Motor neuron (in vitro differentiated cells): ENCODE measurements at places on chromosomes 3 and 15.
A peak's percentile ranks its signal among the peaks of the same experiment; 100 is the strongest.

GRCh38 chr3:183460081-183461055 is 31.9 kb upstream of the MCF2L2 start:
- ATAC-seq = peak; percentile 43

DNA sequence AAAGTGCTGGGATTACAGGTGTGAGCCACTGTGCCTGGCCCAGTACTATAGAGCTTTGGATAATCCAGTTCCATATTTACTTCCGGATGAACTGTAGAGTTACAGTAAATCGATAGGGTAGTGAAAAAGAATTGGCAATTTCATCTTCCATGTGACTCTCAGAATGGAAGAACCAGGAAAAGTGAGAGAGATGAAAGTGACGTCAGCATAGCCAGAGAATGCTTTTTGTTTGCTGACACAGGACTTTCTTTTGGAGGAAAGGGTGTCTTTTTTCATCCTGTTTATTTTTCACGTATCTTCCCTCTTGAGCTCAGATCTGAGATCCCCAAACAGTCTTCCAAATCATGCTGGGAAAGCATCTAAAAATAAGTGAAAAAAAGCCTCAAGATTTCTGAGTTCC is 91.2 kb upstream of the KCNAB1 start:
- no peak for ATAC-seq

- ATAC-seq = no peak
Measured at GRCh38 chr3:65627062-65627461, 411.7 kb downstream of the MAGI1 start.

DNA sequence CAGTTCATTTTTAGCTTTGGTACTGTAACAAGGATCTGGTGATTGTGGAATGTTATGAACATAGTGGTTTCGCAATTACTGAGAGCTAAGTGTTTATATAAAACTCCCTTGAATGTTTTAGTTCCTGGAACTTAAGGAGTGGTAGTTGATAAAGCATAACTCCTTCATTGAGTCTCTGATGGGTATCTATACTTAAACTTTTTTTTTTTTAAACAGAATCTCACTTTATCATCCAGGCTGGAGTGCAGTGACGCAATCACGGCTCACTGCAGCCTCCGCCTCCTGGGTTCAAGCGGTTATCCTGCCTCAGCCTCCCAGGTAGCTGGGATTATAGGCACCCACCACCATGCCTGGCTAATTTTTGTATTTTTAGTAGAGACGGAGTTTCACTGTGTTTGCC is 11.3 kb downstream of the PRKCI start:
- no peak for ATAC-seq

DNA sequence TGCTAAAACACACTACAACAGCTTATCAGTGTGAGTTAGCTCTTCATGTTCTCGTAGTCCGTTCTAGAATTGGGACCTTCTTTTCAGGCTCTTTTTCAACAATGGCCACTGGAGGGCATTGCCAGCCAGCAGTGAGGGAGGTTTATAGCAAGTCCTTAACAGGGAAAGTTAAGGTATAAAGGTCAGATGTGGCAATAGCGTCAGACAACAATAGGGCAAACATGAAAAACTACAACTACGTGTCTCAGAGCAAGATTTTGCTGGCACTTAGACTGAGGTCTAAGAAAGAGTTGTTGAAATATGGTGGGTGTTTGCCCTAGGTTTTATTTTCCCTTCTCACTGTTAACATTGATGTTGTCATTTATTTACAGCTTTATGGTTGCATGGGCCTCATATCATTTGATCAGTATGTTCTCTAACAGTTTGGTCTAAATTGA is 161.4 kb downstream of the GMNC start:
- ATAC-seq = peak; percentile 27

DNA sequence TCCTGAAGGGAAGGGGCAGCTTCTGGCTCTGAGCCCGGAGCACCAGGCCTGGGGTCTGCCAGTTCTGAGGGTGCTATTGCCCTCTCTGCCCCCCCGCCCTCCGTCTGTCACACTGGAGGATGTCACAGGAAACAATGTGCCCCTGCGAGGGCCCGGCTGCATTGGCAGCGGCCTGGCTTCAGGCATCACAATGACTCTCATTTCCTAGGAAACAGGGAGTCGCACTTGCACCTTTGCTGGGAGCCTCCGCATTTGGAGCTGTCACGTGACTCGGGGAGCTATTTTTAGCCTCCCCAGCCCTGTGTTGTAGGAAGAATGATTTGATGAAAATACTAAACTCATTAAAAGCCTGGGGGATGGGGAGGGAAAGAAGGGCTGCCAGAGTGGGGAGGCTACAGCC is 518.9 kb downstream of the SHQ1 start:
- peak; percentile 97 for ATAC-seq

- no peak for ATAC-seq
Measured at GRCh38 chr15:76994001-76994400, 925 bp upstream of the PSTPIP1 start.

GRCh38 chr3:15301761-15302160 is 30.6 kb downstream of the SH3BP5 start:
- ATAC-seq = no peak

DNA sequence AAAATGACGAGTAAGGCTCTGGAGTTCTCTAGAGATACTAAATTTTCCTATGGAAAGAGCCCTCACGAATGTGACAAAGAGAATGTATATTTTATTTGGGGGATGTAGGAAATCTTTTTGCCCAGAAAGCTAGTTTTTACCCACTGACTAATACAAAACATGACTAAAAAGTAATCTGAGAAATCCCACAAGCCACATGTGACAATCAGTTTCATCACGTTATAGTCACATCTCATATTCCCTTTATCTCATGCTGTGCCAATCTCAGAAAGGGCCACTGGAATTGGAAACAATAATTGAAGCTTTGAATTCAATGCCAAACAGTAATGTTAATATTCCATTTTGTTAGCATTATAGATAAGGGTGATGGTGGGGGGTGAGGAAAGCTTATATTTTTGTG is 509.0 kb upstream of the GOLIM4 start:
- no peak for ATAC-seq

GRCh38 chr3:179268400-179269051 is 17.6 kb upstream of the KCNMB3 start:
- ATAC-seq = no peak

GRCh38 chr3:177729956-177730681 is 532.8 kb upstream of the TBL1XR1 start:
- ATAC-seq = peak; percentile 70

DNA sequence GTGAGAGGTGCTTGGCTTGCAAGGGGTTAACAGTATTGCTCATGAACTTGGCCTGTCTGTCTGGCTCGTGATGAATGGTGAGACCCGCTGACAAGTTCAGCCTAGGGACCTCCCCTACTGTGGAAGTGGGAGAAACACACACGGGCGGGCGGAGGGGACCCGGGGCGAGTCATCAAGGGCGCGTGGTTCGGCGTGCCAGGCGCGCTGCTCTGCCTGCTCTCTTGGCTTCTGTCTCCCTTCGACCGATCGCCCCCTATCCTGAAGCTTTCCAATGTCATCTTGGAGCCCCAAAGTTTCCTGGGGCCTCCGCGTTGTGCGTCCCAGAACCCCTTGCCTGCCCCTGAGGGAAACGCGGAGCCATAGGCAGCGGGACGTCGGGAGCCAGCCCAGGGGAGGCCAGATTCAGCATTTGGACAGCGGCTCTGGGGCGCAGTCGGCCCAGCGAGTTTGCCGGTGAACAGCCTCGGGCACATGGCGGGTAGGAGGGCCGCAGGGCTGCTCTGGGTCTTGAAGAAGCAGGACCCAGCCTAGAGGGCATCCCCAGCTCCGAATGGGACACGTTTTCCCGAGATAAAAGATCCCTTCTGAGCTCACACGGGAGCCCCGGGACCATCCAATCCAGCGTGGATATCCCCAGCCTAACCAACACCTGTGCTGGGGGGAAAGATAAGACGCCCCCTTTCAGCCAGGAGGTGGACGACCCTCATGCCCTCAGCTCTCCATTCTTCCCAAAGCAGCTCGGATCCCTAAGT is 27.0 kb upstream of the POLG start:
- peak; percentile 36 for ATAC-seq
